Amygdala (tissue), 56 donors: ENCODE measurements at places on chromosomes 6 and 20.

- DNase-seq: no peak
Measured at GRCh38 chr6:167031082-167031709, 32.0 kb downstream of the CEP43 start.

- no peak for DNase-seq
Measured at GRCh38 chr6:33279971-33280511, 3.1 kb downstream of the B3GALT4 start.

DNA sequence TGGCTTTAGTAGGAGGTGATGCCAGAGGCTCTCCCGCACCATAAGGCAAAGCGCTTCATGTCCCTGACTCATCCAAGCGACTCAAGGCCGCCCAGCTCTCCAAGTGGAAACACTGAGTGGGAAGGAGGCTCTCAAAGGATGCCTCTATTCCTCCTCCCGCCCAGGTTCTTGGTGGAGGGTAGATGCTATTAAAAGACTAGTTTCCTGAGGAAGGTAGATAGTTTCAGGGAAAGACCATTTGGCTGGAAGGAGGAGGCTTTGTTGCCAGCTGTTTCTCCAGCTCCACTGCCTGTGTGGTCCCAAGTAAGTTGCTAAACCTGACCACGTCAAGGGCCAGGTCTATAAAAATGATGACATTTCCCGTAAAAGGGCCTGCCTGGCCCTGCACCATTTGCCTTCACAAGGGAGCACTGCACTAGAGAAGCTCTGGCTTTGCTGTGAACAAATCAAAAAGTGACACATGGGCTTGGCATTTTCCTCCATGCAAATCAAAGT lies 48.2 kb downstream of the GMDS start:
- DNase-seq: no peak

GRCh38 chr6:15058200-15059061 lies 187.4 kb upstream of the JARID2 start:
- no peak for DNase-seq

DNA sequence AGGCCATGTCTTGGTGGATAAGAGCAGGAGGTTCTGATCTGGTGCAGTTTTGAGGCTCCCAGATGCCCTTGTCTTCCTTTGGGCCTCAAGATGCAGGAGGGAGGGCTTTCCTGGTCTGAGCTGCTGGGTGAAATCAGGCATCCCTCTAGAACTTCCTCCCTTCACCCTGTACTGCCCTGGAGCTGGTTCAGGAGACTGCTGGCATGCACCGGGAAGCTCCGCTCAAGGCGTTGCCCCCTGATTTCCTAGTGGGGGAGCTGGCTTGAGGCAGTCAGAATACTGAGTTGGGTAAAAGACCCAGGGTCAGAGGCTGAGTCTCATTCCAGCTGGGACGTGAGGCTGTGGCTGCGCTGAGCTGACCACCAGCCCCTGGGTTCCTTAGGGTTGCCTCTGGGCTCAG lies 12.0 kb downstream of the PHACTR3 start:
- no peak for DNase-seq

- peak; percentile 32 for DNase-seq
Measured at GRCh38 chr20:57498425-57499400, 26.2 kb downstream of the CTCFL start.

- DNase-seq: no peak
Measured at GRCh38 chr6:81816380-81816779, 63.9 kb upstream of the TENT5A start.

- no peak for DNase-seq
Measured at GRCh38 chr20:946826-947225, 30.7 kb upstream of the ANGPT4 start.

- no peak for DNase-seq
Measured at GRCh38 chr6:137736048-137736818, 130.8 kb upstream of the TNFAIP3 start.

- no peak for DNase-seq
Measured at GRCh38 chr6:67748521-67748920, 886.6 kb upstream of the ADGRB3 start.

- DNase-seq: no peak
Measured at GRCh38 chr6:34897716-34898115, 8.7 kb downstream of the ANKS1A start.

GRCh38 chr6:116996842-116997241 lies 119.8 kb downstream of the RFX6 start:
- no peak for DNase-seq

DNA sequence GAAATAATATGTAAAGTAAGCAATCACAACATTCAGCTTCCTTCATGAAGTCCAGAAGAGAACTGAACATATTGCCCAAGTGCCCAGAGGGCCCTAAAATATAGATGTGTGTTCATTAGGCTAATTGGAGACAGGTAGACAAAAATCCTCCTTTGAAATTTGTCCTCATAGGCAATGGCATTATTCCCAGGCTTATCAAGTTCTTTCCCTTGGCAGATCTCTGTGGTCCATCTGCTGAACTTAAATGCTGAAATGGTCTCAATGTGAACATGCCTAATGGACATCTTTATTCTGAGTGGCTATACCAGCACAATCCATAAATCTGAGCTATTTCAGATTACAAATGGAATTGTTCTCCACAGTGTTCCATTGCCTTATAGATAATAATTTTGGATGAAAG lies 79.0 kb upstream of the BMP5 start:
- no peak for DNase-seq

DNA sequence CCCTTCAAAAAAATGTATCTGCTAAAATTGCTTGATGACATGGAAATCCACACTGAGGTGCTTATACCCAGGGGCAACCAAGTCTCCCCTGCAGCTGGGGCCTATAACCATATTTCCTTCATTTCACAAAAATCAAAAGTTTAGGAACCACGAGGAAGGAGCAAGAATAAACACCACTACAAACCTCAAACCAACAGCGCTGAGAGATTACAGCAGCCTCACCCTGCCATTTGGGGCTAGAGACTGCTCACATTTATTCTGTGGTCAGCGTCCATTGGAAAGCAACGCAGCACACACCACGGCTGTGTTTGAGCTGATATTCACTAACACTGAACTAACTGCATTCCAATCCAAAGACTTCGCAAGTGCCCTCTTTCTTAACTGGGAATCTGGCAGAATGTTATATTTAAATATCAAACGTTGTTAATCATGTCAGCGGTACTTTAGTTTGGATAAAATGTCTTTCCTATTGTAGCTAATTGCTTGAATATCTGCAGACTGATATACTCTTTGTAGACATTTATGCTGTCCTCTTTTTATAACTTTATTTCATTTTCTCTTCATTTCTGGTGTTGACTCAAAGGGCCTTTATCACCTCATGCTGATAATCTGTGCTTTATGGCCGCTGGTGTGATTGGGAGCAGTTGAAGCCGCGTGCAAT lies 94.6 kb downstream of the FOXA2 start:
- no peak for DNase-seq

DNA sequence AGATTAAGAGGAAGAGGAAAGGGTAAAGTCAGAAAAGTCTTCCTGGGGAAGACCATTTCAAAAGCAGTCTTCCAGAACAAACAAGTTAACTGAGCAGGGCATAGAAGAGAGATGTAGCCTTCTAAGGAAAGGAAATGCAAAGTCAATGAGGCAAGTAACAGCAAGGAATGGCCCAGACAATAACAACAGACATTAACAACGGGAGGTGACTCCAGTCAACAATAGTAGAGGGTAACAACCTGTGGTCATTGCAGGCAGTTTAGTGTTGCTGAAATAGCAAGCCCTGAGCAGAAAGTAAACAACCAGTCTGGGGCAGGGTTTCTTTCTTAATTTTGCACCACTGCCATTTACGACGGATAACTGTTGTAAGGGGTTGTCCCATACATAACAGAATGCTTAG lies 2.1 kb downstream of the MDN1 start:
- DNase-seq: no peak

DNA sequence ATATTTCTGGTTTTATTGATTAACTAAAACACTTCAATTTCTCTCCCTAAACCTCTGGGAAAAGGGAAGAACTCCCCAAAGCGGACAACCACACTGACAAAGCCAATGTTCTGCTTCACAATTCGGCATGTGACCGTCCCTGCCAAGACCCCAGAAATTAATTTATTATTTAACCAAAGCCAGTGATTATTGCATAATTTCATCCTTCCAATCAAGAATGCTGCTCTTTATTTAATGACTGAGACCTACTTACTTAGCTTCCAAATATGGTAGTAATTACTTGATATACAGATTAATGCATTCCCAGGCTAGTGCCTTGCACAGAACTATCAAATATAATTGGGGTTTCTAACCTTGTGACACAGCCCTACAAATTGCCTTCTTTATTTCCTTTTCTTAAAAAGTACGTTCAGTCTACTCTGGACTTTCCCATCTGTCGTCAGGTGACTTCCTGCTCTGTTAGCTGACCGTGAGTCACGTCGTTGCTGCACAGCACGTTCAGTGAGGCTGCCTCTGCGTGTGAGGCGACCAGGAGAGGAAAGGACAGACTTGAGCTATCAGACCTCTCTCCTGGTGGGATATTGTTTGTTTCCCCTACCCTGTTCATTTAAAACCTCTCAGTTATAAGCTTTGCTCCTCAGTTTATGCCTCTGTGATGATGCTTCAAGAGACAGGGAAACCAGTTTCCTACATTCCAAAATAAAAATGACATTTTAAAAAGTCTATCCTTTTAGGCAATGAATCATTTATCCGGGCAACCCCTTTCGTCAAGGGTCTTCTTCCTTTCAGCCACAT lies 55.7 kb upstream of the TNFAIP3 start:
- no peak for DNase-seq

- DNase-seq: no peak
Measured at GRCh38 chr6:67698534-67698933, 936.5 kb upstream of the ADGRB3 start.

GRCh38 chr20:60453388-60454246 lies 495.4 kb downstream of the CDH26 start:
- no peak for DNase-seq

GRCh38 chr6:67608099-67608749 lies 1026.9 kb upstream of the ADGRB3 start:
- DNase-seq: no peak

DNA sequence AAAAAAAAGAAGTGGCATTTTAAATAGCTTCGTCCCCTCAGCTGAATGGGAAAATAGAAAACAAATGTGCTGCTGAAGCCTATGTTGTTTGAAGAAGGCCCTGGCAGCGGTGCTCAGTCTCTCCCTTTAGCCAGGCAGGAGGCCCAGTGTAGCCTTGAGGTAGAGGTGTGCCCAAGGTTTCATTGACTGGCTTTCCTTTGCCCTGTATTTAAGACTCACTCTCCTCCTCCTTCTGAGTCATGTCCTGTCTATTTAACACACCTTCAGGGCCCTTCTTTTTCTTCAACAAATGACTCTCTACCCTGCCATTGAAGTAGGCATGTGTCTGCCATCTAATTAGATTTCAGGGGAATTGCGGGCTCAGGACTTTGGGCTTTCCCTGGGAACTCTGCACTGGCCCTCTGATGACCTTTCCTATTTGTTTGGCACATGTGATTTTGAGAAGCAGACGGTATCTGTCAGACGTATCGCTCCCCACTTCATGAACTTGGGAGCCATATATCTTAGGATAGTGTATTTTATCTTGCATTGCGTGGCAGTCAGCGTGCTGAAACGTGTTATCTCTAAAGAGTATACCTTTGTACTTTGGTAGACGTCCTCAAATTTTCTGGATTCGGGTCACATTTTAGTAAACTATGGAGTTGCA lies 4.3 kb downstream of the TJAP1 start:
- DNase-seq: no peak

GRCh38 chr6:4929097-4929718 lies 74.6 kb downstream of the RPP40 start:
- no peak for DNase-seq

DNA sequence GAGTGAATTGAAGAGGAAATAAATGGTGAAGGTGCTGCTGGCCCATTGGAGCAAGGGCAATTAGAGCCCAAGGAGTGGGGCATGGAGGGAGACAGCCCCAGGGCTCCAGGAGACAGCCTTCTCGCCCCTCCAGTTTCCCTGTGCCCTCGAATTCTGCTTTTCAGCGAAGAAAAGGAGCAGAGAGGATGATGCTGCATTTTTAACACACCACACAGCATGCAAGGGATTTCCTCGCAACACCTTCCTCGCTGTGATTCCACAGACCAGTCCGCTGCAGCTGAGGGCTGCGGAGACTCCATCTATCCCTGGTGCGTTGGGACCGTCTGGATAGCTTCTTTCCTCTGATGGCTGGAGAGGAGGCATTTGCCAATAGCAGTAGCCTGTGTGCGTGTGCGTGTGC lies 41.7 kb downstream of the PTCHD4 start:
- no peak for DNase-seq

DNA sequence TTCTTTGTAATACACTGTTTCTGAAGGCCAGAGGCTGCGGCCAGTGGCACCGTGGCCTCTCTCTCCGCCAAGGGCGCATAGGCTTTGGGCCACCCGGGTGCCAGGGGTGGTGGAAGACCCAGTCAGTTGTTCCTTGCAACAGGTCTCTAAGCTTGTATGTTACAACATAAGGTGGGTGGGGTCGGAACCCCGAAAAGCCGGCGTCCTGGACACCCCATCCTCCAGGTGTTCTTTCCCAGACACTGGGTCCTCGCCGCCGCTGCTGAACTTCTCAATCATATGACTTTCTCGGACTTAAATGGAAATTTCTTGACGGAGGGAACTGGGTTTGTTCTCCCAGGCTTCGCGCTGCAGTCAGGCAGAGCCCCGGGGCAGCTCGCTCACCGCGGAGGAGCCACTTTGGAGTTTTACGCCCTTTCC lies 983 bp upstream of the KCNQ5 start:
- DNase-seq: peak; percentile 41

DNA sequence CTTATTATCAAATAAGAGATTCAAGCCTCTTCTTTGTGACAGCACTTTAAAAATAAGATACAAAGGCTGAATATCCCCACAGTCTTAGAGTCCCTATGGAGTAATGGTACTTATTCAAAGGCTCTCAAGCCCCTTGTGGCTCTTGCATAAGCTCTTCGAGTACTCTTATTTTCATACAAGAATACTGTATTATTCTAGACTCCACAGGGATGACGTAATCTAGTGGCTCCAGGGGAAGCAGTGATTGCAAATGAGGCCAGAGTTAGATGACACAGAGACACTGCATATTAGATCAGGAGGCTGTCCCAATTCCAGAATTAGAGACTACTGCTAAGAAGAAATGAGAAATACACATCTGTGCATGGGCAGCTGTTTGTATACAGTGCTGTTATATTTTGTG lies 1195.9 kb upstream of the MAP3K7 start:
- DNase-seq: no peak
